Chondrocyte (in vitro differentiated cells): ENCODE measurements at places on chromosomes 5 and 9.

DNA sequence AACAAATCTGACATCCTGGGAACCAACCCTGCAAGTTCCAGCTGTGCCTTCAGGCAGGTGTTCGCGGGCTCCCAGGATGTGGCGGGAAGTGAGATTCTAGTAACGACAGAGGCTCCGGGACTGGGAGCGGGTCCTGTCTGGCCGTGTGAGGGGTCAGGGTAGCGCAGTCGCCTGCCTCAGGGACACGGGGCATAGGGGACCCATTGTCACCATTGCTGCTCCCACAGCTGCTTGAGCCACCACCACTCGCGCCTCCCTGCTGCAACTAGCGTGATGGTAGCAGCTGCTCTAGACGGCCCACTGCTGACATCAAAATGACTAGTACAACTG is 468.5 kb downstream of the CDH9 start:
- no peak for DNase-seq

DNA sequence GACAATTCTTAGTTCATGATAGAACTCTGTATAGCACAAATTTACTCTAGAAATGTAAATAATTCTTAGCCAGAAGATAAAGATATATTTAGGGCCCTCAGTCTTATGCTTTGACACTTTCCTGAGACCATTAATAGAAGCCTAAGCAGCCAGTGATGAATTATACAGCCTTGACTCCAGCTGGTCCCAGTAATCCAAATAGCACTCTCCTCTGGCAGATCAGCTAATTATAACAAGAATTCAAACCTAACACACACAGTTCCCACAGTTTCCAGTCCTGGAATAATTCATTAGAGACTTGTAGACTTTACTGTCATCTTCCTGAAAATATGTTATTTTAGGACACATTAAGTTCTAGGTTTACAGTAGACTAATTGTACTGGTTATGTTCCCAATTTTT is 50.4 kb downstream of the SHOC1 start:
- no peak for DNase-seq

- DNase-seq, result peak; percentile 93
These were observed 12.3 kb downstream of the PRR7 start for GRCh38 chr5:177458912-177459350.

- no peak for DNase-seq
These were observed 2.1 kb upstream of the CFAP90 start for GRCh38 chr5:7852988-7853387.

- DNase-seq, result no peak
These were observed 309.4 kb downstream of the KDM4C start for GRCh38 chr9:7067169-7067568.

GRCh38 chr5:72006361-72006760 is 100.9 kb upstream of the MAP1B start:
- no peak for DNase-seq

- DNase-seq, result no peak
These were observed 135.2 kb upstream of the SLC24A2 start for GRCh38 chr9:19924080-19924479.

DNA sequence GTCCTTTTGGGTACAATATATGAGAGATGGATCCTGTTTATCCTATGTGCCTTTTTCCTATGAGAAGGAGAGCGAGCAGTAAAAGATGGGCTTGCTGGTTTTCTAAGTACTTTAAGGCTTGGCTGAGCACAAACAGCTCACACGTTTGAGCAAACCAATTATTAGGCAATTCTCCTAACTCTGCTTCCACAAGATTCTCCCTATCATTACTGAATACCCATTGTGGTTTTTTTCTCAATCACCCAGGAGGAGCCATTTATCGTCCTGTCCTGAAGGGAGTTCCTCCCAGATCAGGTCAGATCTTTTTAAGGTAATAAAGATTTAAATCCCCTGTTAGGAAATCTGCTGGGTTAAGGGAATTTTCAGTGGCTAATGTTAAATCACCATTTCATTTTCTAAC is 19.4 kb upstream of the C1QTNF3 start:
- DNase-seq, result no peak

- no peak for DNase-seq
These were observed 58.6 kb downstream of the ITGA1 start for GRCh38 chr5:52846182-52846842.

- no peak for DNase-seq
These were observed 20.0 kb downstream of the GPBP1 start for GRCh38 chr5:57193757-57194413.

GRCh38 chr9:137777761-137778160 is 99.8 kb upstream of the CACNA1B start:
- peak; percentile 79 for DNase-seq

DNA sequence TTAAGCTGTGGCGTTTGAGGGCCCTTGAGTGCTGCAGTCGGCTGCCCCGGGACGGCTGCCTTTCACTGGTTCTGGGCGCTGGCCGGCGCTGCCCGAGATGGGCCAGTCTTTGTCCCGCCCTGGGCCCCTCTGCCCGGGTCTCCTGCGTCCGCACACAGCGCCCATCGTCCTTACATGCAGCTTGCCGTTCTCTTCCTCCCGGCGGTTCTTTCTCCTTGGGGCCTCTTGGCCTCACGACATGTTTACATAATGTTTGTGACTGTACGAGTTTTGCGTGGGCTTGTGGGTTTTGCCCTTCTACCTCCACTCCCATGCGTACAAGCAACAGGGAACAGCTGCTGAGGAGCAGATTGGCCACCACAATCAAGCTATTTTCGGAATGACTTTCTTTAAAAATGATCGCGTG is 618 bp downstream of the TNPO1 start:
- DNase-seq, result no peak

DNA sequence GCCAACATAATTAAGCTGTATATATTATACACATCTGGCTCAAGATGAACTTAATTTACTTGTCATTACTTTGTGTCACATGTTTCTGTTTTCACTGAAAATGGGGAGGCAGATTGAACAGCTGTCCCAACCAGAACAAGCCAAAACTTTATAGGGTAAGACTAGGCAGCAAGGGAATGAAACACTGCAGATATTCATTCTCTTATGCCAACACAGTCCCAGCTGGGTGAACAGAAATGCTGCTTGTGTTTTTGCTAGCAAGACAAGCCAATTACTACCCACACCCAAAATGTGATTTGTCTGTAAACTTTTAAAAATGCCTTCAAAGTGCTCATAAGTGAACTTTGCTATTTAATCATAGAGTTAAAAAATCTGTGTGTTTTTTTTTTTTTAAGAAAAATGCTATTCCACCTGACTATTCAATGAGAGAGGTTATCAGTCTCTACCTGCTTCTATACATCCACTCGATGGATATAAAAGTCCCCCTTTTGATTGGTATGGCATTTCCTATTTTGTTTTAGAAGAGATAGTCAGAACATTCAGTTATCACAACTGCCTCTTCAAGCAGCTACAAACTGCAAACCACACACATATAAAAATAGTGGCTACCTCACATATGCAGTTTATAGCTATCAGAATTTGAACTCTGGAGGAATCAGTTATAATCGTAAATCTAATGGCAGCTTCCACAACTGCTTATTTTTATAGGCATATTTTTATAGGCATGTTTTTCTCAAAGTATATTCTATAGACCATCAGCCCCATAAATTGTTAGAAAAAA is 91.9 kb upstream of the PPP1R2B start:
- no peak for DNase-seq

DNA sequence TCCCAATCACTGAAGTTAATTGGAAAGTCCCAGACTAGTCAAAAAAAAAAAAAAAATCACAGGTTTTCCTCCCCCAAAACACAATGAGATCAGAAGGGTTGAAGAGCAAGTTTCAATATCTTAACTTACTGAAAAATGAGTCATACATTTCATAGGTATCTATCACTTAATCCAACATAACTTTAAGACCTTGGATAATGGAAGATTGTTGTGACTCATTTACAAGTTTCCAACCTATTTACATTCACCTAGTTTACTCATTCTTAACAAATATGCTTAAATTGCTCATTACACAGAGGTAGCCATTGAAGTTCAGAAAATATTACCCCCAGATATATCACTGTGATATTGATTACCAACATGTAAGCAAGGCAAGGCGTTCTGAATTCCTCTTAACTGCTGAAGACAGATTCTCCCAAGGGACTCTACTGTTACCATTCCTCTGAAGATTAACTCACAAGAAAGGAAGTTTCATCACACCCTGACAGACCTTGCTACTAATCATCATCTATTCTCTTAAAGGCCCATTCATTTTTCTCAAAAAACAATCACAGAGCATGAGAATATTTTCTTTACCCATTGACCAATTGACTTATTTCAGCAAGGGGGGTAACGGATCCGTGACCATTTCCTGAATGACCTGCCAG is 563.8 kb downstream of the TLE1 start:
- DNase-seq, result no peak

- DNase-seq, result no peak
These were observed 11.0 kb downstream of the RNF145 start for GRCh38 chr5:159198063-159199036.
